Ammon's horn (tissue), 1 donor: ENCODE measurements at places on chromosomes 7 and 10.
A peak's percentile ranks its signal among the peaks of the same experiment; 100 is the strongest.

GRCh38 chr7:27510541-27510940 lies 152.1 kb downstream of the HIBADH start:
- DNase-seq: no peak

GRCh38 chr7:158495216-158495615 lies 92.4 kb downstream of the PTPRN2 start:
- no peak for DNase-seq

- DNase-seq: no peak
Observed at GRCh38 chr10:99765672-99766301, 16.7 kb upstream of the ABCC2 start.

GRCh38 chr7:88185650-88186049 lies 34.2 kb downstream of the SRI start:
- DNase-seq: no peak

DNA sequence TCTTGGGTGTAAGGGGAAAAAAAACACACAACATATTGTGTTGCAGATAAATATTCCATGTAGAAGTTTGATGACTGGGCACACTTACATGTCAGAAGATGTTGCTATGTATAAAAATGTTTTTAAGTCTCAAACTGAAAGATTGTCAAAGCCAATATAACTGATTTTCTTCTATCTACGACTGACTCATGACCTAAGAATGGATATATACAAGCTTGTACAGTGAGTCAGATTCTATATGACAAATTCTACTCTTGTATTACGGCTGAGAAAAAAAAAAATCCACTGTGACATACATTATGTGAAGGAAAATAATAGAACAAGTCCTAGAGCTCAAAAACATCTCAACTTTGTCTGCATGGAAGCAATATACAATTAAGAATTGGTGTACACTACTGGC lies 343.0 kb upstream of the PCDH15 start:
- DNase-seq: no peak

DNA sequence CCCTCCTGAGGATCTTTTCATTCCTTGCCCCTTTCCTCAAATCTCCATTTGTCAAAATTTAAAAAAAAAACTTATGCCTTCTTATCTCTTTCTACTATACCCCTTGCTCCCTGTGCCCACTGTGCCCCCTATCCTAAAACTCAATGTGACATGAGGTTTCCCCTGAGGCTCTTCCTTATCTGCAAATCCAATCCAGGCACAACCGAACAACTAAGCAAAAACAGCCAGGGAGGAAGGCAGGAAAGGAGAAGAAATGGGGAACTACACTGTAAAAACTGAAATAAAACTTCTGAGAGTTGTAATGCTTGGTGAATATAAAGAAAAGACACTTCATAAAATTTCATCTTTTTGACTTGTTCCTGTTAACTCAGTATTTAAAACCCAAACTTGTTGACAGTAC lies 54.2 kb downstream of the CRPPA start:
- no peak for DNase-seq

- DNase-seq: no peak
Observed at GRCh38 chr7:45035371-45035770, 35.4 kb downstream of the CCM2 start.

- DNase-seq: no peak
Observed at GRCh38 chr10:72913287-72913686, 19.7 kb downstream of the OIT3 start.

DNA sequence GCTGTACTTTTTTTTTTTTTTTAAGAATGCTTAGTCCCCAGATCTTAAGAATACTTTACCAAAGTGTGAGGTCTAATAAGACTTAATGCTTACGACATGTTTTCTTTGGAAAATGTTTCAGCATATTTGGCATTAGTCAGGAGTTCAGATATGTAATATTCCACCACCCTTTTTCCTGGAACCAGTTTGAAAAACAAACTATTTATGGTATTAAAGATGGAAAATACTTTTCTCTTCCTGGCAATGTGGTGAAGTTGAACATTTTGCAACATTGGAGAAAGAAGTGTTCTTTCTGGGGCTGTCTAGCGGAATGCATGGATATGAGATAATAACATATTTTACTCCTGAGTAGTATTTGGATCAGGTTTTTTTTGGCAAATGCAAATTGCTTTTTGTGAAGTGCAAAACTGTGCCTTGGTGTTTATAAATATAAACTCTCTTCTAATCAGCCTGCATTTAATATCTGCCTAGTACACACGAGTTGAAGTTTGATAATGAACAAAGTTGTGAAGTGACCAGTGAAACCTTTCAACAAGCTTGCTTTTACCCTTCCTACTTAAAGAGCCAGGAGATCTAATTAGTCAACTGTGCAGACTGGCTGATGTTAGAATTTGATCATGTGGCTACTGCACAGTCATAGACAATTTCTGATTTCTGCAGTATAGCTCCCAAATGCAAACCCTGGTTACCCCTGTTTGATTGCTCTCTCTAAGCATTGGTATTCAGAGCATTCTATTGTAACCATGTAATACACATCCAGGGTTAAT lies 20.9 kb downstream of the MAP3K8 start:
- no peak for DNase-seq

DNA sequence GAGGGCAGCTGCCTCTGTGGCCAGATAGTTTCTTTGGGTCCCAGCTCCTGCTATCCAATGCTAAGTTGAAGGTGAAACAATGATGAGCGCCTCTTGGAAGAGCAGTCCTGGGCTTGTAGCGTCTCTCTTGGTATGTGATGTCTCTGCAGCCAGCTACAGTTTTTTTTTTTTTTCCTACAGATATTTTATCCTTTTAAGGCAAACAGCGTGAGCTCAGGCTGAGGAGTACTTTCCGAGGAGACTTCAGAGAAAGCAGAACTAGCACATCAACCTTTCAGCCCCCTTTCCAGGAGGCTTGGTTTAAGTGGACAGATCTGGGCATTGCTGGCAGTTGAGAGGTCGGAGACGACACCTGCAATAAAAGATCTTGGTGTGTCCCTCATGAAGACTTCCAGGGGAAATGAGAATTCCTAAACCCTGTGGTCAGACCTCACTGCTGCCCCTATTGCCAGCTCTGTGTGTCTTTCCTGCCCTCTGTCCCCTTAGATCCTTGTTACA lies 9.1 kb downstream of the PRKG1 start:
- DNase-seq: no peak

DNA sequence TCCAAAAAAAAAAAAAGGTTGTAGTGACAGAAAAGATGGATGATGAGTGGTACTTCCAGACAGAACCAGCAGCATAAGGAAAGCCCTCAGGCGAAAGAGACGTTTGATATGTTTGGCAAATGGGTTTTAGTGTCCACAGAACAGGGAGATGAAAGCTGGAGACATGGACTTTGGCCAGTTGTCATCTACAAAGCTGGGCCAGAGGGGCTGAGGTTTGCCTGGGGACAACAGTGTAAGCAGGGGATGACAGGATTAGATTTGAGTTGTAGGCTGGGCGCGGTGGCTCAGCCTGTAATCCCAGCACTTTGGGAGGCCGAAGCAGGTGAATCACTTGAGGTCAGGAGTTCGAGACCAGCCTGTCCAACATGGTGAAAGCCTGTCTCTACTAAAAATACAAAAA lies 47.8 kb upstream of the ELN start:
- no peak for DNase-seq

GRCh38 chr7:157977306-157977705 lies 610.3 kb downstream of the PTPRN2 start:
- DNase-seq: no peak

- no peak for DNase-seq
Observed at GRCh38 chr10:87622314-87623004, 37.2 kb upstream of the PAPSS2 start.

DNA sequence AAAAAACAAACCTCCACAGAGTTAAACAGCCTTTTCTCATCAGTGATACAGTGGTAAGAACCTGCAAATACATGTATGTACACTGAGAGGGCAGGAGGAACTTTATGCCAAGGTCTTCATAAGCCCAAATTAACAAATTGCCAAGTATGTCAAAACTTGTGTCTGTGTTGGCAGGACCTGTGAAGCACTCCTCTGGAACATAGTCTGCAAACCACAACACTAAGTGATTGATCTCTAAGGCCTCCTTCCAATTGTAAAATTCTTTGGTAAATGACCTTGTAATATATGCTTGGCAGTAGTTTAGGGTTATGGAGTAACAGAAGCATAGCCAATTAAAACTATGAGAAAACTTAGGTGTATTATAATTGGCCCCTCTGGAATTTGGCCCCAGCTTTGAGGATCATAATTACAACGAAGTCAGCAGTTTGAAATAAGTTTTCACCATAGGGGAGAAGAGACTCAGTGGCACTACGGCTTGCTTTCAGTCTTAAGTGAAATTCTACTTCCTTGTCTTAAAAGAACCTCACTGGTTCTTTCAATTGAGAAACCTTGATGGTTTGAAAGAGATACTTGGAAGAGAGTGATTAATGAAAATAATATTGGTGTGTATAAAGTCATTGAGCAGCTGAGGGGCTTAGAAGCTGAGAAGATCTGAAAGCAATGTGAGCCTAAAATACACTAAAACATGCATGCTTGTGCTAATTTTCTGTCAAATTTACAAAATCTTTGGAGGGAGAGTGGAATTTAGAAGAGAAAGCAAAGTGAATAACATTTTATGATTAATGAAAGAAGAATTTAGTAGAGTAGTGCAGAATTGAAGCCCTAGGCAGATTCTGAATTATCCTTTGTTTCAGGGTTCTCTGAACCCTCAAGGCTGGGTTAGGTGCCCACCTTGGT lies 57.6 kb downstream of the CNNM2 start:
- no peak for DNase-seq

DNA sequence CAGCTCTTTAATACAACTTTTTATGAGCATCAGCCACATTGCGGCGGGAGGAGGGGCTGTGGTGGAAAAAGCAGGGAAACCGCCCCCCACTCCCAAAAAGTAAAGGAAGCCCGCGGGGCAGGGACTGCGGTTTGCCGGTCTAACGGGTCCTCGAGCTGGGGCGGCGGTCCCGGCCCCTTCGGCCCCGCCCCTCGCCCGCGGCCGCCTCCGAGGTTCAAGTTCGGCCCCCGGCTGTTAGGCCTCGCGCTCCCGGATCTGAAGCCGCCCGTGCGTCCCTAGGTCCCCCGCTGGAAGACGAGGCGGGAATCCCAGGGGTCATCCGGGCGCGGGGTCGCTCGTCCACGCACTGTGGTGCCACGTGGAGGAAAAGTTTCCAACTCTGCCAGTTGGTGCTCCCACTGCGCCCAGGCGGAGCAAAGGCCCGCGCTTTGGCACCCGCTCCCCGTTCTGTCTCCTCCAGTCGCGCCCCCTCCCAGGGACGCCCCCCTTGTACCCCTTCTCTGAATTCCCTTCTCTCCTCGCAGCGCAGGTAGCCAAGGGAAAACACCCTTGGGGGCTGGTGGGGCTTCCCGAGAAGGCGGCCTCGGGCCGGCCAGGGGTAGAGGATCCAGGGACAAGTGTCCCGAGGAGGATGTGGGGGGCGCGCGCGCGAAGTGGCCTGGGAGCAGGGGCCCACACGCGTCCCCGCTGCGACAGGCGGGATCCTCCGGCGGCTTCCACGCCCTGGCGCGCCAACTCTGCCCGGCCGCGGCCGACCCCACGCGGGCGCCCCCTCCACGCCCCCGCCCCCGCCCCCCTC lies 798 bp upstream of the AUTS2 start:
- DNase-seq: peak; percentile 29

DNA sequence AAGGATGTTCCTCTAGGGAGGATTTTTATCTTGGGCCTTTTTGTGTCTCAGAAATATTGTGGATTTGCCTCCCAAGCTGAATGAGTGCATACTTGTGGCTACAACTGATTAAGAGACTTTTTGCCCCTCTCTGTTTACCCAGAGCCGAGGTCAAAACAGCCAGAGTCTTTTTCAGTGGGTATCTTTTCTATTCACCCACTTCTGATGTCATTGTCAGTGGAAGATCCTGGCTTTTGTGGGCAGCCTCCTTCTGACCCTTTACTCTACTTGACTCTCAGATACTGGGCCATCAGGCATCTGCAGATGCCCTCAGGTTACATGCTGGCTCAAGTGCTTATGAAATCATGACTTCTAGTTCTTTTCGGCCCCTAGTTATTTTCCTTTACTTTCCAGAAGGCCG lies 19.6 kb upstream of the PIP4K2A start:
- no peak for DNase-seq

DNA sequence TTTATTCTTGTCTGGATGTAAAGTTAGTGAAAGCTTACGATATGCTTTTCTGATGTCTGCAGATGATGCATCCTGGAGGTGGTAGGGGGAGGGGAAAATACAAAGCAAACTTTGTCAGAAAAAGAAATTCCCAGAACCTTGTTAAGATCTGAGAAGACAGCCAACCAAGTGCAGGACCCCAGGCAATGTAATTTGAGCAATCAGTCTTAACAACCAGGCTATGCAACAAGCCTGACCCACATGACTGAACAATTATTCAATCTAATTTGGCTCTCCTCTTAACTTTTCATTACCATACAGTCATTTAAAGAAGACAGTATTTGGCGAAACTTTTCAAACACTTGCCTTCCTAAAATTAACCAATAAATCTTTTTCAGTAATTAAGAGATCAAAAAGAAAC lies 74.5 kb downstream of the DNAJC1 start:
- no peak for DNase-seq

DNA sequence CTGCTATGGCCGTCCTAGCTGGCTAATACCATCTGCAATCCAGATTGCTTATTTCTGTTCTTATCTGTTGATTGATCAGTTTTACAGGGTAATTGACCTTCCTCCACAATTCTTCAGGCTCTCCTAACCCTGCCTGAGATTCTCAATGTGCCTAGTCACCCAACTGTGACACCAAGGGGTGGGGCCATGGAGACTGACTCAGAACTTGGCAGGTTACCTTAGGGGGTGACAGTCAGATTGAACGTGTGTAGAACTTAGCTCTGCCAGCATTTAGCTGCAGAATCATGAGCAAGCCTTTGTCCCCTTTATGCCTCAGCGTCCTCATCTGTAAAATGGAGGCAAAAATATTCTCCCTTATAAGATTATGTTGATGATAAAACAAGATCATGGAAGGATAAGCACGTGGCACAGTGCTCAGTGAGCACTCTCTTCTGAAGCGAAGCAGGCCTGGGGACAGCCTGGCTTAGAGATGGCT lies 19.1 kb upstream of the LEP start:
- DNase-seq: no peak

GRCh38 chr7:100476903-100477870 lies 1.8 kb downstream of the TSC22D4 start:
- DNase-seq: no peak

GRCh38 chr7:81707196-81707595 lies 62.7 kb downstream of the HGF start:
- DNase-seq: no peak

GRCh38 chr10:48801001-48801421 lies 116.3 kb downstream of the WDFY4 start:
- DNase-seq: no peak

DNA sequence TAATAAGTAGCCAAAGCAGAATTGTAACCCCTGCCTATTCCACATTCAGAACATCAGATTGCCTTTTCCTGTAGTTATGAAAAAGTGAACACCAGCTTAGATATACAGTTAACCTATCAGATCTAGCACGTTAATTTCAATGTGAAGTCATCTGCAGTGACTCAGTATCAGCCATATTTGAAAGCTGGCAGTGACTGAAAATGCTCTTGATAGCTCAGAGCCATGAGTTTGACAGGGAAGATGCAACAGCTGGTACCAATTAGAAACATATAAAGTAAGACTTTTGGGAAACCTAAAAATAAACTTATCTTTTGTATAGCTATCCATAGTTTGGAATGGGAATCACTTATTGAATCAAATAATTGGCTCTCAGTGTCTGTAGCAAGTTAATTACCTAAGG lies 284.1 kb upstream of the NPSR1 start:
- DNase-seq: no peak
